CD8-positive, alpha-beta T cell (primary cell): ENCODE measurements at places on chromosomes 2 and 18.

GRCh38 chr2:241466230-241466629 lies 42.2 kb downstream of the STK25 start:
- DNase-seq: no peak

- DNase-seq: no peak
Measured at GRCh38 chr2:163541943-163542342, 193.9 kb downstream of the FIGN start.

DNA sequence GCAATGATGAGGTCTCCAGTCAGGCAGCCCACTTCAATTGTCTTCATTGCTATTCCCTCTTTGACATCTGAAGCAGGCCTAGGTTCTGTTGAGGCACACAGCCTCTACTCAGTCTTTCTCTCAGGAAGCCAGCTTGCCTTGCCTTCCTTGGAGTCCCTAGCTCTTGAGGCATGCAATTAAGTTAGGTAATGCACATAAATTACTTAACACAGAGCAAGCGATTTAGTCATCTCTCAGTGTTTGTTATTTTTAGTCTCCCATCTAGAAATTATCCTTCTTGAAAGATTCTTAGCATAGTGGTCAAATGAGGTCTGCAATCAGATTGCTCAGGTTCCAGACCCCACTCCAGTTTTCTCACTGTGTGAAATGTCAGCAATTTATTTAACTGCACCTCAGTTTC lies 32.0 kb downstream of the SULT1C4 start:
- DNase-seq: no peak

- DNase-seq: no peak
Measured at GRCh38 chr2:113211226-113212105, 37.7 kb downstream of the PSD4 start.

DNA sequence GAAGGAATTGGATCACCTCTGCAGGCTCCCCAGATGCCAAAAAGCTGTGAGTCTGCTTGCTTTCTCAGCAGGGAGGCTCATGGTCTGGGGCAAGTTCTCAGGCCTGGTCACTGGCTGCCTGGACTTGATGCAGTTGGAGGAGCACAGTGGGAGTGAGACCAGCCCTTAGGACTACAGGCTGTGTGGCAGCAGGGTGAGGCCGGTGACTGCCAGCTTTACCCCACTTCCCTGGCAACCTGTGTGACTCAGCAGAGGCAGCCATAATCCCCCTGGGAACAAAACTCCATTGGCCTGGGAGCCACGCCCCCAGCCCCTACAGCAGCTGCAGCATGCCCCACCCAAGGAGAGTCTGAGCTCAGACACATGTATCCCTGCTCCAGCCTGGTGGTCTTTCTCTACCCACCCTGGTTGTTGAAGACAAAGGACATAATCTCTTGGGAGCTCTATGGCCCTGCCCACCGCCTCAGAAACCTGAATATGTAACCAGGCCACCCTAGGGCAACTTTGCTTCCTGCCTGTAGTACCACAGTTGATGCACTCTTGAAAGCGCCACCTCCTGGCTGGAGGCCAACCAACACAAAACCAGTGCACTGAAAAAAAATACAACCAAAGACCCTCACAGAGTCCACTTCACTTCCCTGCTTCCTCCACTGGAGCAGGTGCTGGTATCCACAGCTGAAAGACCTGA lies 106.8 kb upstream of the SPATS2L start:
- DNase-seq: no peak

- no peak for DNase-seq
Measured at GRCh38 chr2:177952151-177952550, 120.4 kb downstream of the PDE11A start.

- DNase-seq: no peak
Measured at GRCh38 chr18:50518787-50519546, 40.9 kb upstream of the MAPK4 start.

GRCh38 chr18:3480827-3481573 lies 31.0 kb downstream of the TGIF1 start:
- no peak for DNase-seq

GRCh38 chr2:53177327-53177726 lies 590.3 kb upstream of the CHAC2 start:
- DNase-seq: no peak

GRCh38 chr2:78861546-78861945 lies 164.0 kb upstream of the REG3G start:
- DNase-seq: no peak

- DNase-seq: no peak
Measured at GRCh38 chr2:212892193-212892592, 259.2 kb downstream of the IKZF2 start.

GRCh38 chr2:61463769-61464475 lies 7.0 kb downstream of the USP34 start:
- DNase-seq: no peak

DNA sequence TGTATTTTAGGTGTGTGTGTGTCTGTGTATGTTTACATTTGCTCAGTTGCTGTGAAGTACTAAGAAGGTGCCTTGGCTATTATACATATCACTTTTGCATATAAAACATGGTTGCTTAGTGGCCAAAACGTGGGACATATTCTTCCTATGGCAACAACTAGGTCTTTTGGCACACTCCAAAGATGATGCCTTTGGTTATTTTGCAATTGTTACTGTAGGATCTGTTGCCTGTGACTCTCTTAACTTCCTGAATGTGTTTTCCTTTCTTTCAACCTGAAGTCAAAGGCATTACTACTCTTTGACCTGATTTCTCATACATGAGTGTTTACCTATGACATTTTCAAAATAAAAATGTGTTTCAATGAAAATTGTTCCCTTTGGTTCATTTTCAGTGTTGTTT lies 160.5 kb downstream of the UBE2E3 start:
- no peak for DNase-seq

DNA sequence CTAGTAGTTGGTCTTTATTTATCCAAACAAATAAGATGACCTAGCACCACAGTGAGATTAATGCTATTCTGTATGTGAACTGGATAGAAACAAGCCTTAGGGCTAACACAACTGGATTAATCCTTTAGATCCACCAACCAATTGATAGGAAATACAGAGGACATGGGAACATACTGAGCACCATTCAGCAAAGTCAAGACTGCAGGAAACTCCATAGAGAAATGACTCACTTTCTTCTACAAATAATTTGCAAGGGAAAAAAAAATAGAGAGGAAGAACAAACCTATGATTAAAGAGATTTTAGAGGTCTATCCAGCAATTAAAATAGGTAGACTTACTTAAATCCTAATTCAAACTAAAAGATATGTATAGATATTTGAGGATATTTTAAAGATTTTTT lies 23.9 kb downstream of the WDFY1 start:
- DNase-seq: no peak

GRCh38 chr2:181457741-181458425 lies 697 bp downstream of the ITGA4 start:
- peak; percentile 51 for DNase-seq

GRCh38 chr18:65704046-65704445 lies 46.8 kb upstream of the CDH7 start:
- no peak for DNase-seq

DNA sequence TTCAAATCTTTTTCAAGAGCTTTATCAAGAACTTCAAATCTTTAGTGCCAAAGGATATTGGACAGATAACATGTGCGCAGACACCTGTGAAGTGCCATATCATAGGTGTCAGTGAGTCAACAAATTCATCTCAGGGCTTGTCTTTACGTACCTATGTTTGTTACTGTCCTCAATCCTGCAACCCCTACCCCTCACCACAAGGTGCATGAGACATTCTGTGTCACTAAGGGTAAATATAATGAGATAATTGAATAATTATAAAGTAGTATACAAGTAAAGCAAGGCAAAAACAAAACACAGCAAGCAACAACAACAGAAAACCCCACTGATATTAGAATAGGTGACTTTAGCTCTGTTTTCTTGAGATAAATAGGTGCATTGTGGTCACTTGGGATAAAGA lies 1495.8 kb upstream of the TMEFF2 start:
- DNase-seq: no peak

GRCh38 chr2:217430916-217431576 lies 571.2 kb upstream of the TNP1 start:
- no peak for DNase-seq

DNA sequence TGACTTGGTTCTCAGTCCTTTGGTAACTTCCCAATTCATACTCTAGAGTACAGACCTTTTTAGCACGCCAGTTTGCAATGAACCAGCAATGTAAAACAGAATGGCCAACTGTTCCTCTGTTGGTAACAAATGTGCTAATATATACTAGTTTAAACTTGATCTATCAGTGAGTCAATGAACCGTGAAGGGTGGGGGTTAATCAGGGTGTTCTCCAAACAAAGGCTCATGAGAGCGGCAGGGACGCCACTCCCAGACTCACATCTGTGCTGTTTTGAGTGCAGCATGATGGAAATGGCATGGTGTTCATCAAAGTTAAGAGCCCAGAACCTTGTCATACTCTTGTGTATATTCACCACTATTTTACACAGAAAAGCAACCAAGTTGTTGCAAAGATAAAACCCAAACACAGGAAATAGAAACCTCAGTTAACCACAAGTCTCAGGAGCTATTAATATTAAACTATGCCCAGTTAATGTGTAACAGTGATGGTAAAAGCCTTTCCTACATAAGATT lies 70.3 kb downstream of the CERKL start:
- DNase-seq: no peak

GRCh38 chr2:99489063-99489760 lies 605 bp downstream of the REV1 start:
- DNase-seq: peak; percentile 59

DNA sequence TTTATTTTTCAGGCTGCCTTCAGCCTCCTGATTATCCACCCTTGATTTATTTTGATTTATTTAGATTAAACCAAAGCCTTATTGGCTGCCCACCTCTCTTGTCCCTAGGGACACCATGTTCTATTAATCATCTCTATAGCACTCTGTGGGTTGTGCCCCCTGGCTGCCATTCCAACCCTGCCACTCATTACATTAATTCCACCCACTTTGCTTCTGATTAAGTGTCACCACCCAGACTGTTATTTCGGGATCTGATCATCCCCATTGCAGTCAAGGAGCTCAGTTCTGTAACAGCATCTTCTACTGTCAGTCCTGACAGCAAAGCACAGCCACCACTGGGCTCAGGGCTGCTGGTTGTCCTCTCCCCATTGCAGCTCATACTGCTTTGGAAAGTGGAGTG lies 175.1 kb upstream of the DDX18 start:
- DNase-seq: no peak

DNA sequence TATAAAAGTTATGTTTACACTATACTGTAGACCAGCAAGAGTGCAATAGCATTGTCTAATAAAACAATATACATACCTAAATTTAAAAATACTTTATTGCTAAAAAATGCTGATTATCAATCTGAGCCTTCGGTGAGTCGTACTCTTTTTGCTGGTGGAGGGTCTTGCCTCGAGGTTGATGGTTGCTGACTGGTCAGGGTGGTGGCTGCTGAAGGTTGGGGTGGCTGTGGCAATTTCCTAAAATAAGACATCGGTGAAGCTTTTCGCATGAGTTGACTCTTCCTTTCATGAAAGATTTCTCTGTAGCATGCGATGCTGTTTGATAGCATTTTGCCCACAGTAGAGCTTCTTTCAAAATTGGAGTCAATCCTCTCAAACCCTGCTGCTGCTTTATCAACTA lies 2.4 kb downstream of the TIGD1 start:
- no peak for DNase-seq

GRCh38 chr18:58393295-58393694 lies 235.6 kb downstream of the ALPK2 start:
- DNase-seq: no peak

DNA sequence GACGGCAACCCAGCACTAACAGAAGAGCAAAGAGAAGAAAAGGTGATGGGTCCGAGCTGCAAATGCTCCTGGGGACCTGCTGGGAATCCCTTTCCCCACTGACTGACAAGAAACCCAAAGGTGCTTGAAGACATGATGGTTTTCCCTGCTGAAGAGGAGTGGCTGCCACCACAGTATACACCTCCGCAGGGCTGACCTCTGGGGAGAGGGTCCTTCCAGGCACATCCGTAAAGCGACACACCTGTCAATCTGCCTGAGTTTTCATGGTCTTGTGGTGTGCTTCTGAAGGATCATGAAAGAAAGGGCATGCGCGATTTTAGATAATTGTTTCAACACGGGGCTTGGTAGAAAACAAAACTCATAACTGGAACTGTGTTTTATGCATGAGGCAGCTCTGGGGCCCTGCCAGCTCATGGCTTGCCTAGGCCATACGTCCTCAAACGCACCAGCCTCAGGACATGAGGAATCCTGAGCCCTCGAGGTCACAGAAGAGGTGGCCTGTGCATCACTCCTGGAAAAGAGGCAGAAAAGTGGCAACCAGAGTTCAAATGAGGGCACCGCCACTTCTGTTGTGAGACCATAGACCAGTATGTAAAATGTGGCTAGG lies 51.8 kb downstream of the SERTAD2 start:
- DNase-seq: no peak

- DNase-seq: no peak
Measured at GRCh38 chr18:72235422-72235821, 308.7 kb downstream of the CBLN2 start.

- no peak for DNase-seq
Measured at GRCh38 chr2:239444626-239445577, 44.1 kb upstream of the HDAC4 start.

GRCh38 chr2:27730980-27731691 lies 40.4 kb upstream of the MRPL33 start:
- DNase-seq: no peak

- no peak for DNase-seq
Measured at GRCh38 chr2:230676546-230676945, 36.1 kb upstream of the CAB39 start.
